ENCODE measurements at places on chromosomes 2 and 18.

DNA sequence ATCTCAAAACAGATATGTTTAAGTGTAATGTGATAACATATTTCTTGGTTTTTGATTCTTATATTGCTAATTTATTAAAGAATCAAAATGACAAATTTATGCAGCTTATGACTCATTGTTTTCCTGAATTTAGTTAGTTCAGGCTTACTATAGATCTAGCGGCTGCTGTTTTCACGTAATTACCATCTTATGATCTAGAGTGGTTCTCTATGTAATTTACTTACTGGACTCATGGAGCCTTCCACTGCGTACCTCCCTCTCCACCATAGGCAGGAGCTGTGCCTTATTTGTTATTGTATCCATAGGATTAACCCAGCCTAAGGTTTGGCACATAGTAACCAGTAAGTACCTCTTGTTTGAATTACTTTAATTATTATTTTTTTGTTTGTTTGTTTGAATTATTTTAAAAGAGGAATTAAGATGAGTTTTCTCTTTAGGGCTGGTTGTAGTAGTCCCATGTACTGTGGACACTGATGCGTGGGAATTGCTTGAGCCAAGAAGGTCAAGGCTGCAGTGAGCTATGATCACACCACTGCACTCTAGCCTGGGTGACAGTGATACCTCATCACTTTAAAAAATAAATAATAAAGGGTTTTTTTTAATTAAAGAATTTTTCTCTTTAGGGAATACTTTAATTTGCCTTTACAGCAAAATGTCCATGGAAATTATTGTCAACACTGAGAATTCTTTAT is 165.5 kb downstream of the PHLPP1 start:
- H3K4me1 ChIP-seq = peaks cover 51% of the 10 kb centered on the region
- H3K27ac ChIP-seq = peak overlapping the region; percentile 58
- no peak overlapping the region for H3K4me3 ChIP-seq
- DNase-seq = no peak

DNA sequence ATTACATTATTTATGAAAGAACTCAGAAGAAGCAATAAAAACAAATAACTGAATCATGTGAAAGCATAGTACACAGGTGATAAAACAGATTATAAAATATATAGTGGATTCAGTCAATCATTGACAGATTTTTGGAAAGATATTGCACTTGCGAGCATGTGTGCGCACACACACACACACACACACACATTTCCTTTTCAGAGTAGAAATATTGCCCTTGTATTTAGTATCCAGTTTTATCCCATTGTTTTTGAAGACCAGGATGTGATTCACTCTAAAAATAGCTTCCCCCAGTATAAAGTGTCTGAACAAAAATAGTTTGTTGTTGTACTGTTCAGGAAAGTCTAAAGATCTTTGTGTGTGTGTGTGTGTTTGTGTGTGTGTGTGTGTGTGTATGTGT is 145.5 kb downstream of the CALCRL start:
- peak overlapping the region; percentile 34 for H3K4me3 ChIP-seq
- H3K36me3 ChIP-seq = no peaks in the 10 kb centered on the region
- no peaks in the 10 kb centered on the region for H3K27me3 ChIP-seq
- no peak overlapping the region for H3K27ac ChIP-seq
- peak; percentile 39 for DNase-seq

- H3K27ac ChIP-seq = no peak within 1 kb of the TSS
- peaks cover 41% of the 10 kb centered on the region for H3K27me3 ChIP-seq
- peak within 1 kb of the TSS; percentile 68 for H3K4me3 ChIP-seq
These were observed at the start of gene ALK for GRCh38 chr2:29921560-29921915. Gene ALK (minus strand): TSS chr2:29921586. CDS start chr2:29920659, 927 bp downstream.

- DNase-seq = no peak
- H3K27me3 ChIP-seq = peaks cover 4% of the 10 kb centered on the region
- no peak overlapping the region for H3K27ac ChIP-seq
- H3K4me3 ChIP-seq = no peak overlapping the region
- no peaks in the 10 kb centered on the region for H3K4me1 ChIP-seq
- no peaks in the 10 kb centered on the region for H3K36me3 ChIP-seq
These were observed 132.4 kb upstream of the GPC1 start for GRCh38 chr2:240302933-240303595.

DNA sequence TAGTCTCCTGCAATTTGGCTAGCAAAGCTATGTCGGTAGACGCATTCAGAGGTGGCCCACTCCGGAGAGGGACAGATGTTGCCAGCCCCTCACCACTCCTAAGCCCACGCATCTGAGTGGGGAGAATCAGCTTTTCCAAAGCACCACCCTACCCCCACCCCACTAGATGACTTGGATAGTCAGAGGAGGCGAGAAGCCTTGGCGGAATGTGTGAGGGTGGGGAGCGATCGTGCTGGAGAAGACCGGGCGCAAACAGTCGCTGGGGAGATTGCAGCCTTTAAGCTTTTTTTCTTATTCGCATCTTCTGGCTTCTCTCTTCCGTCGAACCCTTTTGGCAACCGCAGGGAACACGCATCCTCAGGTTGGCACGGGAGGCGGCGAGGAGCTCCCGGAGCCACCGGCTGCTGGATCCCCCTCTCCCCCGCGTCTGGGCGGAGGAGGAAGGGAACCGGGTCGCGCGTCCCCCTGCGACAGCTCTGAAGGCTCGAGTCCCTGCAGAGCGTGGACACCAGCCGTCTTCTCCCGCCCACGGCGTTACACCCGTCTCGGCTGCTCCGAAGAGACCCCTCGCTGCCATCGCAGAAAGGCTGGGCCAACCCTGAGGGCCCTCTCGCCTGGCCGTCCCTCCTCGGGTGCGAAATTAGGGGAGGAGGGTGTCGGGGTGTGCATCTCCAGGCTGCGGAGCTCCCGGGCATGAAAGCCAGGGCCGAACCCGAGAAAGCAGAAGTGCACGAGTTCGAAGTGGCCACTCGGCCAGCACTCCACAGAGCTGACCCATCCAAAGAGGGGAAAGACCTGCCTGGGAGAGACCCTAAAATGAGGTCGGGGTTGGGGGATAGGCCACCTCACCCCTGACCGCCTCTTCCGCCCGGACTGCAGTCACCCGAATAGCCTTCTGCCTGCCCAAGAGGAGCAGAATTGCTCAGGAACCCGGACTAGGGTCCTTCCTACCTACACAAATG is 12.2 kb downstream of the EVX2 start:
- peaks cover 6% of the 10 kb centered on the region for H3K4me1 ChIP-seq
- DNase-seq = no peak
- no peaks in the 10 kb centered on the region for H3K36me3 ChIP-seq
- no peak overlapping the region for H3K27ac ChIP-seq
- H3K27me3 ChIP-seq = peaks cover 81% of the 10 kb centered on the region
- no peak overlapping the region for H3K4me3 ChIP-seq

DNA sequence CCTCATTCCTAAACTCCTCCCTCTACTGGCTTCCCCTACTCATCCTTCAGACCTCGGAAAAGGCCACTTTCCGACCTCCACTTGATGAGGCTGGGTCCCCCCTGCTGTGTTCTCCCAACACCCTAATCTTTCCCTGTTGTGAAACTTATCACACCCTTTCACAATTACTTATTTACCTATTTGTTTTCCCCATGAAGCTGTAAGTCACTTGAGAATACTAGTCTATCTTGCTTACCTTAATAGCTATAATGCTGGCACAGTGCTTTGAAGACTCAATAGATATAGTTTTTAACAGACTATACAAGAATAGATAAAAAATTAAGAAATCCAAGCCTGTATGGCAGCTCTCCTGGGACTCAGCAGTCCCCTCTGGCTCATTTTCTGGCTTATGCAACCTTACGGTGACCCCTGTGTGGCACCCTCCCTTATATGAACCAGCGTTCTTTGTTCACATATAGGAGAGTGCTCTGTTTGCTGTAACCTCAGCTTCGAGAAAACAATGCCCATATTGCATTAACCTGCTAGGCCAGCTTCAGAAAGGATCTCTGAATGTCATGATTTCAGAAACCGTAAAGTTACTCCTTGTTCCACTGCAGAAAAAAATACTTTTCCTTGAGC is 220.4 kb upstream of the PKDCC start:
- H3K27ac ChIP-seq = no peak overlapping the region
- H3K4me1 ChIP-seq = no peaks in the 10 kb centered on the region
- no peak overlapping the region for H3K4me3 ChIP-seq
- peaks cover 7% of the 10 kb centered on the region for H3K27me3 ChIP-seq

GRCh38 chr18:63534615-63535014 is 7.6 kb upstream of the SERPINB12 start:
- H3K36me3 ChIP-seq = no peaks in the 10 kb centered on the region
- H3K4me1 ChIP-seq = peaks cover 2% of the 10 kb centered on the region
- H3K4me3 ChIP-seq = no peak overlapping the region

GRCh38 chr2:105876191-105876590 is 131.5 kb downstream of the NCK2 start:
- DNase-seq = no peak
- H3K27ac ChIP-seq = no peak overlapping the region
- H3K4me3 ChIP-seq = no peak overlapping the region

DNA sequence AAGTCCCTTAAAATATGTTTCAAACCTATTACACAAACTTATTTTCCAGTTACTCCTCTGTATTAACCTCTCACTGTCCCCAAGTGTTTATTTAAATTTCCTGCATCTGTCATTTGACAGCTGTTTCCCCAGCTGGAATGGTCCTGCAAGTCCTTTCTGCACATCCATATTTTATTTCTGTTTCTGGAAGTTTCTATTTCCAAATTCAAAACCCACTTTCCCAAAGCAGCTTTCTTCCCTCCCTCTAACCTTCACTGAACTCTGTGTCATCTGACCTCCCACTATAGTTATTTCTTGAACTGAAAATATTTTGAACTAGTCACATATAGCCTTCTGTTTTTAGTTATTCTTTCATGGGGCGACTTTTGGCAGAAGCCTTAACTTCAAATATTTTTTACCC is 459.4 kb upstream of the MC4R start:
- H3K36me3 ChIP-seq = no peaks in the 10 kb centered on the region
- no peak overlapping the region for H3K4me3 ChIP-seq
- DNase-seq = no peak

DNA sequence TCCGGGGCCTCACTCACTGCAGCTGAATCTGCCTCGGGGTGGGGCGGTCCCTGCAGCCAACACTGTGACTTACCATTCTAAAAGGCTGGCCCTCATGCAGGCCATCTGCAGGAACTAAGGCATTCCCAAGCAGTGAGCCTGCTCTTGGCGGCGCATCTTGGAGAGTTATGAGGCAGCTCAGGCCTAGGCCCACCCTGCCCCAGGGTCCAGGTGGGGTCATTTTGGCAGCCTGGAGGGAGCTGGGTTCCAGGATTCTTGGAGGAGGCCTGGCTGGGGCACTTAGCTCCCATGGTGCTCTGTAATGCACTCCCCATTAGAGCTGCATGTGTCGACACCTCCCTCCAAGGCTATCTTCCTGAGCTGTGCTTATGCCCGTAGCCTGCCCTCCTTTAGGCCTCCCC is 14.8 kb upstream of the BIN1 start:
- DNase-seq = peak; percentile 93
- H3K4me3 ChIP-seq = no peak overlapping the region
- H3K4me1 ChIP-seq = peaks cover 17% of the 10 kb centered on the region
- H3K36me3 ChIP-seq = no peaks in the 10 kb centered on the region
- no peaks in the 10 kb centered on the region for H3K27me3 ChIP-seq
- H3K27ac ChIP-seq = peak overlapping the region; percentile 78

- no peak overlapping the region for H3K27ac ChIP-seq
- peaks cover 20% of the 10 kb centered on the region for H3K27me3 ChIP-seq
- H3K4me1 ChIP-seq = no peaks in the 10 kb centered on the region
These were observed 138.1 kb downstream of the DNAH6 start for GRCh38 chr2:84654414-84654813.

- no peak overlapping the region for H3K4me3 ChIP-seq
- no peaks in the 10 kb centered on the region for H3K4me1 ChIP-seq
- no peaks in the 10 kb centered on the region for H3K36me3 ChIP-seq
- no peak overlapping the region for H3K27ac ChIP-seq
- no peak for DNase-seq
- no peaks in the 10 kb centered on the region for H3K27me3 ChIP-seq
These were observed 72.1 kb upstream of the RGPD5 start for GRCh38 chr2:109722026-109722425.

- no peak for DNase-seq
- H3K27ac ChIP-seq = no peak overlapping the region
- no peak overlapping the region for H3K4me3 ChIP-seq
- H3K27me3 ChIP-seq = no peaks in the 10 kb centered on the region
- no peaks in the 10 kb centered on the region for H3K4me1 ChIP-seq
These were observed 83.2 kb upstream of the EPC2 start for GRCh38 chr2:148561389-148561788.

DNA sequence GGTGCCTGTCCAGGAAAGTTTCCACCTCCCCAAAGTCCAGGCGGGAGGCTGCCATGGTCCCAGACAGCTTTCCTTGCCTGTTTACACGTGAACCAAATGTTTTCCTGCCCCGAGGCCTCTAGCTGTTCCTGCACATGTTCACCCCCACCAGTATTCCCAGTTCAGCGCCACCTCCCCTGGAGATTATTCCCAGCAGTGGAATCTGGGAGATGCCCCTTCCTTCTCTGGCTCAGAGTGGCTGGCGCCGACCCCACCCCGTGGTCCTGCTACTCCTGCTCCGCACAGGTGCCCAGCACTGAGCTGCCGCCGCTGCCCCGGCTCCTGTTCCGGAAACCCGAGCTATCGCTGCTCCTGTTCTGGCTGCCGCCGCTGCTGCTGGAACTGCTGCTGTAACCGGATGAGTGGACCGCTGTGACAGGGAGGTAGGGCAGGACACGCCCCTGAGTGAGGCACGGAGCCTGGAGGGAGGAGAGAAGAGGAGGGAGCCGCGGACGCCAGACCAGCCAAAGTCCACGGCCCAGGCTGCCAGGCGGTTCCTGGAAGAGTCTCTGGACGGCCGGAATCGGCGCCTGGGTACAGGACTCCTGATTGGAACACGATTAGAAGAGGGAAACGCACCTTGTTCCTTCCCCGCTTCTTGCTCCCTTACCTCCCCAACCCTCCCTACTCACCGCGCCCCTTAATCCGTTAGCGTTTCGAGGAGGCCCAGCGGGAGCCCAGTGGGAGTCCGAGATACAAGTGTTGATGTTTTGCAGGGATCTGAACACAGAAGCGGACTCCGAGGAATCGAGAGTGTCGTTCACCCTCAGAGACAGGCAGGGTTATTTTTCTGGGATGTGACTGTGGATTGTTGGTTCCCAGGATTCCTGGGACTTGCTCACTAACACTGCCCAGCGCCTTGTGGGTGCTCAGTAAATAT is at the start of gene PDE11A:
Gene PDE11A, minus strand, starts transcription at position 395 of the 919 bp plus-strand sequence. Its CDS starts 340 bp downstream, at position 55.
- DNase-seq = peak; percentile 93
- no peaks in the 10 kb centered on the region for H3K27me3 ChIP-seq
- peak within 1 kb of the TSS; percentile 78 for H3K4me3 ChIP-seq
- peaks cover 21% of the 10 kb centered on the region for H3K4me1 ChIP-seq
- H3K27ac ChIP-seq = peak within 1 kb of the TSS; percentile 20
- no peaks in the 10 kb centered on the region for H3K36me3 ChIP-seq
